Activated CD8-positive, alpha-beta memory T cell treated with anti-CD3 and anti-CD28 coated beads, Interleukin-2, amount 50 U/mL, for 48 hours (primary cell): ENCODE measurements at places on chromosomes 5 and 9.

DNA sequence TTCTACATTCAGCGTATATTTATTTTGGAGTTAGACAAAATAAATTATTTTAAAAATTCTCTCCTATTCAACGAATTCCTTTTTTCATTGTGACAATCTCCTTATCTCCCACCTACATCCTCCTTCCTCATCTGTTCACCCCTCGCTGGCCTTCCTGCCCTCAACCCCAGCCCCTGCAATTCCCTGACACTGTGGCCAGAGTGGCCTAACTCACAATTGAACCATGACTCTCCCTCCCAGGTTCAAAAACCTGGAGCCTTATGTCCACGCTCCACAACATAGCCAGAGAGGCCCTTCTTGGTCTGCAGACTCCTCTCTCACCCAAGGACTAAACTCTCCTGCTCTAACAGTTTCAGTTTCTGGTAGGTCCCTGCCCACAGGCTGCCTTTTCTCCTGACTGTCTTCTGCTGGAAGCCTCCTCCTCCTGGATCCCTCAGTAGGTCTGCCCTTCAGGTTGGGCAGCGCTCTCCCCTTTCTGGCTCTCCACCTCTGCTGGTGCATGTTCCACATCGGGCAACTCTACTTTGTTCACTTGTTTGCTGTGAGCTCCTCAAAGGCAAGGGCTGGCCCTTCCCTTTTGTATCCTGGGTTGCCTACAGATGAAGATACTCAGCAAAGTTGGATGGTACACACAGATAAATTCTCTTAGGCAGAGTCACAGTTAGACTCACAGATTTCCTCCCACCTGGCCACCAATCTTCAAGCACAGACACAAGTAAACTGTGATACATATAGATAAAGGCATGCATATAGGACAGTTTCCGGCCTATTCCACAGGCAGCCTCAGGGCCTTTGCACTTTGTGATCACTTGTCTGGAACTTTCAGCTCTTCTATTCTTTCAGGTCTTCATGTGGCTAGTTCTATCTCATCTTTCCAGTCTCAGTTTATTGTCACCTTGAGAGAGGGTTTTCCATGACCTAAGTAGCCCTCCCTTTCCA is 19.8 kb upstream of the MYORG start:
- DNase-seq, result no peak

DNA sequence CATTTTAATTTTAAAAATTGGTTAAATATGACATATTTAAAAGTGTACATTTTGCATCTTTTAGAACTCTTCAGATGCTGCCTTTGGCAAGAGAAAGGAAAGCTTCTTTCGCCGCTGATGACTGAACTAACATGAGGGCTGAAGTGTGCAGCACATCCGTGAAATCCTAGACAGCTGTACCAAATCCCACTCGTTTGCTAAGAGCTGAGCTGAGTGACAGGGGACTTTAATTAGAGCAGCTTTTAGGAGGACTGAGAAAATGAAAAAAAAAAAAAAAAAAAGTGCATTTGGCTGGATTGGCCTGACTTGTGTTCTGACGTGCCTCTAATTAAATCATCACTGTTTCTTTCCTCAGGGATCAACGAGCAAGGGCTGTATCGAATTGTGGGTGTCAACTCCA is 271.3 kb downstream of the ARHGAP26 start:
- no peak for DNase-seq

DNA sequence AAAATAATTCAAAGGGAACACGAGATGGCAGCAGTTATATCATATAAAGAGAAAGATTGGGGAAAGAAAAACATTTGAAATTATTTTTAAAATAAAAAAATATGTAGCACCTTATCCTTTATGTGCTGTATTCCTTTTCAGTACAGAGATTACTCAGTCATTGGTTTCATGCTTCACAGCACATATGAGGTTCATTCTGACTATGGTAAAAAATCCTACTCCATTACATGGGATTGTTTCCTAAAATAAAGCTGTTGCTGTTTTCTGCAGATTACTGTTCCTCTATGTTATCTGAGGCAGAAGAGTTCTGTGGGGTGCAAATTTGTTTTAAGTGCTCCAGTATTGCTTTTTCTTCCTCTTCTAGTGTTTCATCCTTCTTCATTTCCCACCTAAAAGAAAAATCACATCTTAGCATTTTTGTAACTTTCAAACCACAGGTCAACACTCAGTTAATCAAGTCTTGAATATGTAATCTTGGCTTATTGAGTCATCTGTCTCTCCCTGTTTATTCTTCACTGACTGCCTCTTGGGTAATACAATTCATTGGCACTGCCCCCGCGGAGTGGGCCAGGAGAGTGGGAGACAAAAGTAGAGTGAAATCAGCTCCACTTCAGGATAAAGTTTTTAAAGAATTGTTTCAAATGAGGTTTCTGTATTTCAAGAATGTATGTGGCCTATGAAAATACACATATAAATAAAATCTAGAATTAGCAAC is 412.5 kb upstream of the POU5F2 start:
- DNase-seq, result no peak

- DNase-seq, result no peak
Observed at GRCh38 chr5:146475190-146475780, 28.2 kb downstream of the TCERG1 start.

GRCh38 chr5:157049605-157050004 is 9.3 kb downstream of the HAVCR1 start:
- DNase-seq, result no peak

GRCh38 chr5:79712741-79713140 is 23.1 kb downstream of the CMYA5 start:
- DNase-seq, result no peak

GRCh38 chr5:135491552-135492318 is 39.6 kb upstream of the TIFAB start:
- DNase-seq, result no peak

DNA sequence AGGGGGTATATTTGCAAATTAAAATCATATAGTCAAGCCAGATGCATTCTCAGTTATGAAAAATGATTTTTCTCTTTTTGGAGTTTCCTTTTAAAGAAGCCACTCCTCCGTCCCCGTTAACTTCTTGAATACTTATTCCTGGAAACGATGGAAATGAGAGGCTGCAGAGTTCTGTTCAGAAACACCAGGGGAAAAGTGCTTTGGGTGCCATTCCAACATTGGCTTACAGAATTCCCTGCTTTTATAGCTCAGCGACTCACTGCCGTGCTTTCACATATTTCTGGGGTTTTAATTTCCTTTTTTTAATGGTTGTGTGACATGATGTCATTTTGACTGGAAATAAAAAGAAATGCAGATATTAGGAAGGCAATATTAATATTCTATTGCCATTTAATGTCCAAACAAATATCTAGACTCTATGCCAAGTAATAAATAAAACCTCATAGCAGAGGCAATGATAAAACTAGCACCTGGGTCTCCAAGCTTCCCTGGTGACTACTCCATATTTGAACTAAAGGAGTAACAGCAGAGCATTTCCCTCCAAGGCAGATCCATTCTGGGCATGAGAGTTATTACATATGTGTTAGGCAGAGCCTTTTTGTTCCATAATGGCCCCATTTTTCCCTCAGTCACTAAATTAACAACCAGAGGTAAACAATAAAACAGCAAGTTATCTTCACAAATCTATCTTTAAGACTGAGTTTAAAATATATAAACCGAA is 363.4 kb downstream of the EBF1 start:
- DNase-seq, result no peak

GRCh38 chr5:135501965-135502364 is 33.8 kb downstream of the NEUROG1 start:
- DNase-seq, result no peak

DNA sequence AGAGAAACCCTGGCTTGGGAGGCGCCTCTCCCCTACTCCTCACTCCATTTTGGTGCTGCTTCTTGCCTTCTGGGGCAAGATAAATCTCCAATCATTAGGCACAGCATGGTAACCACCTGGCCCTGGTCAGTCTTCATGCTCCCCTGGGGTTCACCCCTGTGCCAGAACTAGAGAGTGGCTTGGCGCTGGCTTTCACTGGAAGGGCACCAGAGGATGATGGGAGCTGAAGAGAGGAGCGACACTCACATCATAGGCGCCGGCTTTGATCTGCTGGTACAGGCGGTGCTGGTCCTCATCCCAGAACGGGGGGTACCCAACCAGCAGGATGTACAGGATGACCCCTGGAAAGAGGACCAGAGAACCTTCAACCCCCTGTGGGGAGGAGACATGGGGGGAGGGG is 38.1 kb downstream of the CAMK2A start:
- no peak for DNase-seq

GRCh38 chr5:83590966-83591365 is 119.4 kb downstream of the VCAN start:
- DNase-seq, result no peak

DNA sequence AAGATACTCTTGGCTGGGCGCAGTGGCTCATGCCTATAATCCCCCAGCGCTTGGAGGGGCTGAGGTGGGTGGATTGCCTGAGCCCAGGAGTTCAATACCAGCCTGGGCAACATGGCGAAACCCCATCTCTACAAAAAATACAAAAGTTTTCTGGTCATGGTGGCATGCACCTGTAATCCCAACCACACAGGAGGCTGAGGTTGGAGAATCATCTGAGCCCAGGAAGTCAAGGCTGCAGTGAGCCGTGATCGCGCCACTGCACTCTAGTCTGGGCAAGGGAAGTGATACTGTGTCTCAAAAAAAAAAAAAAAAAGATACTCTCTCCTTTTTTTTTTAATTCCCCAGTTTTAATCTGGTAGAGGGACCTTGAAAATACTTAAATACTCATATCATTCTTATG is 15.0 kb downstream of the ANKRD33B start:
- DNase-seq, result peak; percentile 53

GRCh38 chr5:52989781-52990527 is 802 bp downstream of the ITGA2 start:
- peak; percentile 58 for DNase-seq

- no peak for DNase-seq
Observed at GRCh38 chr5:179488491-179488890, 61.9 kb upstream of the RUFY1 start.

DNA sequence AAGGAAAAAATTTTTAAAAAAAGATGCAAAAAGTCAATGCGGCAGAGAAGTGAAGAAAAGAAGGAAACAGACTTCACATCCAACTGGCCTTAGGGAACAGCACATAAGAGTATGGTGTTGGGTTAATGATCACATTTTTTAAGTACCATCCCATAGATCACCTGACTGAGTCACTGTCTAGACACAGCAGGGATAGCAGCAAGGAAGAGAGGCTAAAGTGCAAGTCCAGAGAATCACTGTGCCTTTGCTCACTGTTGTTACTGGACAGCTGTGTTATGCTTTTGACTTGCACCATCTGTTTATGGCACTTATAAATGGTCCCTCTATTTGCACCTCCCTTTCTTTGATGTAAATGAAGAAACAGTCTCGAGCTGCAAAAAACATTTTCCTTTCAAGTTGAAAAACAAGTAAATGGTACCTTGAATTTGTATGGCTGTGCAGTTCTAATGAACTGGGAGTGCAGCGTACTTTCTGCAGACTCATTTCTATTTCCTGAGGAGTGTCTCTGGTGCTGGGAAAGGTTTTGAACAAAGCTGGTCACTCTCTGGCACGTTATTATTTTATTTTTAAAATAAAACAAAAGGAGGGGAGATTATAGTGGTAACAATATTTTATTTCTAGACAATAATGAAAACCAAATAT is 84.2 kb downstream of the TRPM6 start:
- no peak for DNase-seq

DNA sequence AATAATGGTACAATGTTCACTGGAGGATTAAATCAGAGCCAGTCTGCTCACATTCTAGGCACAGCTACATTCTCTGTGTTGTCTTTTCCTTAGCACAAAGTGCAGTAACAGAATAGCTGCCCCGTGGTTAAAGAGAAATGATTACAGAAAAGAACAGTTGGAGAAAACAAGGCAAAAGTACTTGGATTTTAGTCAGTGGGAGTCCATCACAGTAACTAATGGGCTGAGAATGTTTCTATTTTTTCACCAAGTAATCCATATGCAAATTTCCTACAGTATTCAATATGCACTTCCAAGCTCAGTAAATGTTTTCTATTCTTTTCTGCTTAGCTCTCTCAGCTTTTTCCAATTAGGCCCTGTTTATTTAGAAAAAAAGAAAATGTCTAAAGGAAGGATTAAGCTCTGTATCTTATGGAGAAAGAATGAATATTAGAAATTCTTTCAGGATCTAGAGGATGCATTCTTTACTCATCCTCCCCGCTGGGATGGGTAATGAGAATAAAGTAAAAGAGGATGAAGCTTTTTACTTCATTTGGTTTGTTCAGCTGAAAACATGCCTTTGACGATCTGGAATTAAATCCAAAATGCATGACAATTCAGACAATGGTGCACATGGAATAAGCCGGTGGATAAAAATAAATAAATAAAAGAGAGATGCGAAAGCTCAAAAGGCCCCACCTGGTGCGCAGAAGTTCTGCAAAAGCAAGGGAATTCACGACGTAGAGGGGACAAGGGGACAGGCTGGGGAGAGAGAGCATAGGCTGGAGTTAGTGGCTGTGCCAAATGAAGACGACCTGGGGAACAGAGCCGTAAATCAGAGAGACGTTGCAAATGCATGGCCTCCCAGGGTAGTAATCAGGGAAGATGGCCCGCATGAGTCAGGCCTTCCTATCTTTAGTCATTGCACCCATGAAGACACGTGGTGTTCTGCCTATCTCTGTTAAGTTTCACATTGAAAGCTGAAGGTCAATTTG is 345.2 kb downstream of the GLIS3 start:
- no peak for DNase-seq

- DNase-seq, result no peak
Observed at GRCh38 chr5:36719282-36719681, 112.9 kb downstream of the SLC1A3 start.

DNA sequence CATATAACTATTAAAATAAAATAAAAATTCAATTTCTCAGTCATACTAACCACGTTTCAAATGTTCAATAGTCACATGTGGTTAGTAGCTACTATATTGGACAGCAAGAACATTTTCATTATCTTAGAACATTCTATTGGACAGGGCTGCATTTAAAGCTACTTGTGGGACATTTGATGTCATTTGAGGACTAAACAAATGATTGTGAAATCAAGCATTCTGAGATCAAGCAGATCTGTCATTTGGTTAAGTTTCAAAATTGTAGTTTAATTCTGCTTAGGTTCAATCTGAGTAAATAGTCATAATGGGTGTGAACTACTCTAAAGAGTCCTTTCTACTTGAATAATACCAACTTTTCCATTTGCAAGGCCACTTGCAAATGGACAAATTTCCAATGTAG is 226.9 kb upstream of the C9orf72 start:
- no peak for DNase-seq

GRCh38 chr5:80761966-80762365 is 107.2 kb upstream of the DHFR start:
- DNase-seq, result no peak

DNA sequence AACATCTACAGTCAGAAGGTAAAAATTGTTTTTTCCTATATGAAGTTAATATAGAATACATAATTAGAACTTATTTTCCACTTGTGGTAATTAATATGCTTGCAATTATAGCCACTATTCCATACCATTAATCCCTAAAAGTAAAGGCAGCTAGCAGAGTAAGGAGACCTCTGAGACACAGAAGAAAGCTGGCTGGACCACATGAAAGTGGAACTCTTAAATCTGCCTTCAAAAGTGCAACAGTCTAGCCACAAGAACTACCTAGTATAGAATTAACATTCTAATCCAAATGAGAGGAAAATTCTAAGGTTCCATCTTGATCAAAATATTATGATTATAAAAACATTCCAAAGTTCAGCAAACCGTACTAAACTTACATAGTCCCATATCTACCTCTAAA is 37.6 kb downstream of the ARL15 start:
- DNase-seq, result no peak
